ENCODE measurements at places on chromosomes 12 and 14.

DNA sequence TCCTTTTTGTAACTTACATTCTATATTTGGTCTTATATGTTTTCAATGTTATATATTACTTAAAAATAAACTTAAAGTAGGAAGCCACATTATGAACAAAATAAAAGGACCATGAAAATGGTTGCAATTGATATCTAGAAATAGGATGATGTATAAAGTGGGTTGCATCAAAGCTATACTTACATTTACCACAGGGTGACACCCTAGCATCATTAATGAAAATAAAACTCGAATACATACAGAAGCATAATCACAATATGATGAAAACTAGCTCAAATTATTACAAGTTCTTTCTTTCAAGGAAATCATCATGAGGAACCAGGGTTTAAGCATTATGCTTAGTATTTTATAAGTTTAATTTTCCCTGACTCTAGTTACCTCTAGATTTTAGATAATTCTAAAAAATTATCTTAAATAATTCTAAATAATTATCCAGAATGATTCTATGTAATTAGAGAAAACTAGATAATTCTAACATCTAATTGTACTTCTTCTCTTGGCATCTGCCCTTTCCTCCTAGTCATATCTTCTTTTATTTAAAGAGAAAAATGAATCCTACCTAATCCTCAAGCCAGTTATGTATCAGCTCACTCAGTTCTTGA is 31.2 kb downstream of the TAS2R7 start:
- DNase-seq: no peak

DNA sequence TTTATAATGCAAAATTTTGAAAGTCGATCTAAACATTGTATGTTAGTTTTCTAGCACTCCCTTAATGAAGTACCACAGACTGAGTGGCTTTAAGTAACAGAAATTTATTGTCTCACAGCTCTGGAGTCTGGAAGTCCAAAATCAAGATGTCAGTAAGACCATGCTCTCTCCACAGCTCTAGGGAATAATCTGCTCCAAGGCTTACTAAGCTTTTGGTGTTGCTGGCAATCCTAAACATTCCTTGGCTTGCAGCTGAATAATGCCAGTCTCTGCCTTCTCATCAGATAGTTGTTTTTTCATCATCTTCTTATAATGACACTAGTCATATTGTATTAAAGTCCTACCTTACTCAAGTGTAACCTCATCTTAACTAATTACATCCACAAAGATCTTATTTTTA is 102.2 kb downstream of the RASSF9 start:
- DNase-seq: no peak

- DNase-seq: no peak
These were observed 37.3 kb downstream of the FBLN5 start for GRCh38 chr14:91910196-91910595.

DNA sequence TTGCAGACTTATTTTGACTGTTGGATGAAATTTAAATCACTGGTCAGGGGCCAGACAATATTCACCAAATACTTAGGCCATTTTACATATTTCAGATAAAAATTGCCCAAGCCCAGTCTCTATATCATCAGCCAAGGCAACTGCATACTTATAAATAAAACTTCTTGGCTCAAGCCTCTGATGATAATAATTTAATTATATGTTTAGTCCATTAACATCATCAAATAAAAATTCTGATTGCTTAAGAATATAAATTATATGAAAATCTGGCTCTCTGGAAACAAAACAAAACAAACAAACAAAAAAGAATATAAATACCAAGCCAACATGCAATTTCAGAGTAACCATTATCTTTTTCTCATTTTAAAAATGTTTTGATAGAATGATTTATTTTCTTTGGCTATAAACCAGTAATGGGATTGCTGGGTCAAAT is 165.2 kb downstream of the BTG1 start:
- no peak for DNase-seq

GRCh38 chr14:105042813-105043212 is 21.9 kb upstream of the CDCA4 start:
- no peak for DNase-seq

DNA sequence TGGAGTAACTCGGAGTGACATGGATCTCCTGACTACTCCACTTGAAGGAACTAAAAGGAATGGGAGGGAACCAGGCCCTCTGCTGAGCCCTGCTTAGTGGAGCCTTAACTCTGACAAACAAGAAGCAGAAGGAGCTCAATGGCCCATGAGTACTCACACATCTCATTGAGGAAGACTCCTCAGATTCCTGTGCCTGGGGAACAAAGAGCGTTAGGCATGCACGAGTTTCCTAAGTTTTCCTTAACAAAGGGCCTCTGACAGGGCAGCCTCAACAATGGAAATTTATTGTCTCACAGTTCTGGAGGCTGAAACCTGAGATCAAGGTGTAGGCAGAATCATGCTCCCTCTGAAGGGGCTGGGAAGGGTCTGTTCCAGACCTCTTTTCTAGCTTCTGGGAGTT is 185.7 kb upstream of the NTF3 start:
- no peak for DNase-seq

DNA sequence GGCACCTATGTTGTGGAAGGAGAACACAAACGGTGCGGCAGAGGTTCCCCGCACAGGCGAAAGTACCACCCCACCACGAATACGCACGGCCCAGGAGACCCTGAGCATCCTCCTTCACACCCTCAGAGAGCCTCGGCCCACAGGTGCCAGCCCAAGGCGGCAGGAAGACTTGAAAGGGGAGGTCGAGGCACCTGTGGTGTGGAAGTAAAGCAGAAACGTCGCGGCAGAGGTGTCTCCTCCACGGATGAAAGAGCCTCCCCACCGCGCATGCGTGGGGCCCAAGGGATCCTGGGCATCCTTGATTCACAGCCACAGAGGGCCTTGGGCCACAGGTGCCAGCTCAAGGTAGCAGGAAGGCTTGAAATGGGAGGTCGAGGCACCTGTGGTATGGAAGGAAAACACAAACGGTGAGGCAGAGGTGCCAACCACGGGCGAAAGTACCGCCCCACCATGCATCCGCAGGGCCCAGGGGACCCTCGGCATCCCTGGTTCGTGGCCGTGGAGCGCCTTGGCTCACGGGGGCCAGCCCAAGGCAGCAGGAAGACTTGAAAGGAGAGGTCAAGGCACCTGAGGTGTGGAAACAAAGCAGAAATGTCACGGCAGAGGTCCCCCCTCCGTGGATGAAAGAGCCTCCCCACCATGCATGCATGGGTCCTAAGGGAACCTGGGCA is 380.1 kb downstream of the ALG10 start:
- no peak for DNase-seq

DNA sequence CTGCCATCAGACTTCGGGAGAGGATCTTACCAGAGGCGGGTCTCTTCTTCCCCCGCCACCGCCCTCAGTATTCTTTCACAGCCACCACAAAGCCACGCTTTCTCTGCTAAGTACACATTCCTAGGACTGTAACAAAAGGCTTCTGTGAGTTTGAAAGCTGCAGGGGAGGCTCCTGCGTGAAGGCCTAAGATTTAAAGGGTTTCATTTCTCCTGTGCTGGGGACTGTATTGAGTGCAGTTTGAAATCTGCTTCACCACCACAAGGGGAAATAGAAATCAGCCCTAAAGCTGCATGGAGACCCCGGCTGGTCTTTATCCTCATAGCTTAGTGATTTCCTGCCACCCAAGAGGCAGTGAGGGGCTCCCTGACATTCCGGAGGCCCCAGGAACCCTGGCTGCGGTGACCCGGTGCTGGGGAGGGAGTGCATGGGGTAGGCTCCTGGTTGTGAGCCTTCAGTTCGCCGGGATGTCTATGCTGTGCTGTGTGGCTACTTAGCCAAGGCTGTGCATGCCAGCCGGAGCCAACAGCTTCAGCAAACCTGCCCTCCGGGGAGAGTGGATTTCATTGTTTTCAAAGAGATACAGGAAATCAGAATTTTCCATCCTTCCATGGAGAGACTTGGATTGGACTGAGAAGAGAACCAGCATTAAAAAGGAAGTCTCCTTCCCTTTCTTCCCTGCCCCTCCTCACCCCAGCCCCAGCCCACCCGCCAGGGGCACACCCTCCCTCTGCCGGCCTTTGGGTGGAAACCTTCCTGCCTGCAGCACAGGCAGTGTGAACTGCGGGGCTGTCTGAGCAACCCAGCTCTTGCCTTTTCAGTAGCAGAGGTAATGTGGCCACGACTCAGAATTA is 163.3 kb downstream of the ETV6 start:
- DNase-seq: peak; percentile 15

GRCh38 chr12:26938701-26939062 is 412 bp downstream of the FGFR1OP2 start:
- DNase-seq: peak; percentile 45

- DNase-seq: no peak
These were observed 30.6 kb upstream of the PTPRQ start for GRCh38 chr12:80413462-80413861.

DNA sequence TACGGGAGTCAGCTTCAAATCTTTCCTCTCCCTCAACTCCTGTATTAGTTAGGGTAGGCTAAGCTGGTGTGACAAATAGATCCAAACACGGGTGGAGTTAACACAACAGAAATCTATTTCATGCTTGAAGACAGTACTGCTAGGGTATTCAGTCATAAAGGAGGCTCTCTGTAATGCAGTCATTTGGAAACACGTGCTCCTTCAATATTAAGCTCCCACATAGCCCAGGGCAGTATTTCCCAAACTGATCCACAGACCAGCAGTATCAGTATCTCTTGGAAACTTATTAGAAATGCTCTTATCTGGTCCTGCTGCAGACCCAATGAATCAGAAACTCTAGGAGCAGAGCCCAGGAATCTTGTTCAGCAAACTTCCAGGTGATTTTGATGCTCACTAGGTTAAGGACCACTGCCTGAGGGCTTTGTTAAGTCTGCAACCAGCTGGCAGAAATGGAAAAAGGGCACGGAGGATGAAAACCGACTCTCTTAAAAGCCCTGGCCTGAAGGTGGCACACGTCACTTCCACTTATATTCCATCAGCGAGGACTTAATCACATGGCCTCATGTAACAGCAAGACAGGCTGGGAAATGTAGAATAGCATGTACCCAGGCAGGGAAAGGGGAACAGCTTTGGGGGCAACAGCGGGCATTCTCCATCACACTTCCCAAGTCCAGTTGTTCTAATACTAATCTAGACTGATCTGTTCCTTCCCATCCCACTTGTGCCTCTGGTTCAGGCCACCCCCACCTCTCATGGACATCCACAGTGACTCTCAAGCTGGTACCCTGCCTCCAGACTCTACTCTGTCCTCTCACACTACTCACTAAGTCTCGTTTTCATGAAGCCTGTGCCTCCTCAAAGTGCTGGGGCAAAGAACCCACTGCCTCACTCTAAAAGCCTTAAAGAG is 38.2 kb upstream of the RIC8B start:
- DNase-seq: peak; percentile 42

- DNase-seq: no peak
These were observed 266.9 kb downstream of the CCDC91 start for GRCh38 chr12:28456934-28457710.

DNA sequence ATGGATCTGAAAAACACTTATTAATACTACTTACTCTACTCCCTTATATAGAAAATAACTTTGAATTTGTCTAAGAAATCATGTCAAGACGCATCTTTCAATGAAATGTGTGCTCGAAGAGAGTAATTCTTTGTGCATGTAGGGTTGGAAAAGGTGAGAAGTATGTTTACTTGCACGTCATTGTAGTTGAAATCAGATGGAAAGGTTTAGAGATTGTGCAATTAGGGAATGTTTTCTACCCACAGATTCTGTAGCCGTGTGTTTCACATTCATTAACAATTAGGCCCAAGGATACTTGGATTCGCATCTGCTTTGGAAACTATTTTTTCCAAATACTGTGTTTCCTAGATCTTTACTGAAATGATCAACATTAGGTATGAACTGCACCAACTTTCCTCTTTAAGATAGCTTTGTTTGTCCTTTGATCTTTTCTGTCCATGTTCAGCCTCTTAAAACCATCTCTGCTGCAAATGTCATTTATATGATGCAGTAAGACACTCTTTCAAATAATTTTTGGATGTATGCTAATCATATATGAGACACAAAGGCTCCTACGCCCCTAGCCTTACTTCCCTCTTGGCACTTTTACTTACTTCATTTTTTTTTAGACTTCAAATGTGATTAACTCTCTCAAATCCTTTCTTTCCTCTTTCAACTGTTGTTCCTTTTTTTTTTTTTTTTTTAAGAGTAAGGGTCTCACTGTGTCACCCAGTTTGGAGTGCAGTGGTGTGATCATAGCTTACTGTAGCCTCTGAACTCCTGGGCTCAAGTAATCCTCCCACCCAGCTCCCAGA is 58.0 kb upstream of the PSMA6 start:
- no peak for DNase-seq

DNA sequence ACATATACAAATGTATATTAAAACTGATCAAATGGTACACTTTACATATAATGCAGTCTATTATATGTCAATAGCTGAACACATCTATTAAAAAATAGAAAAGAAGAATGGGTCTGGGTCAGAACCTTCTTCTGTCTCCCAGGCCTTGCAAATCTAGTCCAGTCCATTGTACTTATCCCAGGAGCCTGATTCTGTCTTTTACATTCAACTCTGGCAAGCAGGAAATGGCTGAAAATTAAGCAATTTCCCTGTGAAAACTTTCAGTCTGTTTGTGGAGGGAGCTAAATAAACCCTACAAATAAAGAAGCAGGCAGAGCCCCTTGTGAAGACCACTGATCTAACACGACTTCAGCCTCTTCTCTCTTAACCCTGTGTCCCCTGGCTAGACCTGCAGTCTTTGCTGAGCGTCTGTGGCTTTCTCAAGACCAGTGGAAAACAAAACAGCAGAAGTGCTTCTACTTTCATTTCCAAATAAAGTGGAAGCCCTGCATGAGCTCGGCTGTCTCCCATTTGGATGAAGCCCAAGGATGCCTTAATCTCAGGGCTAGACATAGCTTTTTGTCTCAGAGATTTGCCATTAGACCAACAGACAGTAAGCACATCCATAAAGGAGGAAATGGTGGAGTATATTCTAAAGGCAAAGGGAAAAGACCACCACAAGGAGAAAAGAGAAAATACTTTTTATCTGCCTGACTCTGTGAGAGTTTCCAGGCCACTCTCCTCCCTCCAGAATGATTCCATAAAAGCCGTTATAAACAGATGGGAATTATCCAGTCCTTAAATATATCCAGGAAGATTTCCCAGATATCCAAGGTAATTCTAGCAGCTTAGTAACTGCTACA is 48.2 kb downstream of the CRACR2A start:
- DNase-seq: no peak

GRCh38 chr14:77007183-77007974 is 21.1 kb downstream of the IRF2BPL start:
- no peak for DNase-seq

DNA sequence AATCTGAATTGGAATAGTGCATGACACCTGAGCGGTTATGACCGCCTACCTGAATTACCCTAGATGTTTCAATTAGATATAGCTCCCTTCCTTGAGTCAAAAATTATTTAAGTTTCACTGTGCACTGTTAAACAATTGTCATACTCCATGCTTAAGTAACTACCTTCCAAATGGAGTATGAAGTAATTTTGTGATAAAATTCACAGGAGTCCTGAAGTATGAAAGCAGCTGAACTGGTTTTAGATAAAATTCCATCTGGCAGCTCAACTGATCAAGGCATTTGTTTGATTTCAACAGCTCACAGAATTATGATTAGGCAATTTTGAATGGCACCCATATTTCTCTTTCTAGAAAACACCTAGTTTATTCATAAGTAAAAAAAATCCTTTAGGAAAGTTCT is 19.5 kb downstream of the PRICKLE1 start:
- no peak for DNase-seq

Data from activated CD8-positive, alpha-beta T cell treated with anti-CD3 and anti-CD28 coated beads for 36 hours (primary cell).